Stimulated activated CD8-positive, alpha-beta memory T cell treated with anti-CD3 and anti-CD28 coated beads, Interleukin-2, amount 100 ng/mL, for 1 hour (primary cell): ENCODE measurements at places on chromosomes 5 and 9.
A peak's percentile ranks its signal among the peaks of the same experiment; 100 is the strongest.

- no peak for DNase-seq
These were observed 554 bp downstream of the JAK2 start for GRCh38 chr9:4985386-4986266.

DNA sequence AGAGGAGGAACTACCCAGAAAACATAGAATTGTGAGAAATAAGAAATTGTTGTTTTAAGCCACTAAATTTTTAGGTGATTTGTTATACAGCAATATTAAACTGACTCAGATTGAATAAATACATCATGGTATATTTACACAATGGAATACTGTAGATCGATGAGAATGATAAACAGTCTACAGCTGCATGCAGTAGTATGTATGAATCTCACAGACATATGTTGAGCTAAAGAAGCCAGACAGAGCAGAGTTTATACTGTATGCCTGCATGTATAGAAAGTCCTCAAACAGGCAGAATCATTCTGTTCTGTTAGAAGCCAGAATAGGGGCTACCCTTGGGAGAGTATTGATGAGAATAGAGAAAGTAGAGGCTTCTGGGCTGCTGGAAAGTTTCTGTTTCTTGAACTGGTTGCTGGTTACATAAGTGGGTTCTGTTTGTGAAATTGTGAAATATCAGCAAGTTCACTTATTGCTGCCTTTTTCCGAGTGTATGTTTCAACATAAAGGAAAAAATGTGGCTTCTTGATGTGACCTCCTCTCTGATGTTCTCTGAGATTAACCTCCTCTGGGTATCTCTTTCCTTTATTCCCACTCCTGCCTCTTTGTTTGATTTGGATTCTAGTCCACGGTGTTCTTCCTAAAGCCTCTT lies 9.6 kb downstream of the KIAA1958 start:
- no peak for DNase-seq

DNA sequence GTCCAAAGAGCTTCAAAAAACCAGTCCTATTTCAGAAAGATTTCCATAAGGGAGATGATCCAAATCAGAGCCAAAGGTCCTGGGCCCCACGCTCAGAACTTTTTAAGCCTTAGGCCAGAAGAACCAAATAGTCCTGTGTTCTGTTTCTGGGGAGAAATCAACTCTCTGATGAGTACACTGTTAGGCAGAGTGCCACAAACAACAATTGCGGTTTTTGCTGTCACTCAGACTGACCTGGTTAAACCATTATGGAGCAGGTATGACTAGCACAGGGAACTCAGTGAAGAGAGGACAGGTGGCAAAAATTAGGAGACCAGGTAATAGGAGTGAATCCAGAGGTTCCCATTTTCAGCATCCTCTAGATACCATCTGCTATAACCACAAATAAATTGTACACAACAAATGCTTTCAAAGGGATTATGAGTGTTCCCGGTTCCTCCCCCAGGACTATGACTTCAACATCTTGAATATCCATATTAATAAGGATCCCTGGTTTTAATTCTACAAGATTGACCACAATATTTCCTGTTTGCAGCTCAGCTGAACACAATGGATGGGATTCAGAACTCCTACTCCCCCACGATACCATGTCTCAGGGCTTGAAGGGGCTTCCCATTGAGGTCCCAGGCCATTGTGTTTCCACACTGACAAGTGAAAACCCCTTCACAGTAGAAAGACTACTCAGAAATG lies 52.1 kb upstream of the FREM1 start:
- no peak for DNase-seq

GRCh38 chr5:110846398-110847001 lies 107.7 kb downstream of the SLC25A46 start:
- DNase-seq: no peak

GRCh38 chr5:100026606-100027005 lies 508.6 kb upstream of the FAM174A start:
- no peak for DNase-seq

DNA sequence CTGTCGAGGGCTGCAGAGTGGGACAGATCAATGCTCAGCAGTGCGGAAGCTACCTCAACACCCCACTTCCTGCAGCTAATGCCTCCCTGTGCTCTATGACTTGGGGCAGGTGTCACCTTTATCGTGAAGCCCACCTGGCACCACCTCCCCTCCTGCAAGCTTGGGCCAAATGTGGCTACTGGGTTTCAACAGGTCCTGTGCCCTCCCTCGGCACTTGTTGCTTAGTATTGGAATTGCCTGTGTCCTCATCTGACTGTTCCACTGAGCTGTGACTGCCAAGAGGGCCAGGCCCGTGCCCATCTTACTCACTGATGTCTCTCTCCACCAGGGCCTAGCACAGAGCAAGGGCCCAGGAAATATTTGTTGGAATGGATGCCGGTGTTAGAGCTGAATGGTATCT lies 9.4 kb downstream of the SLC27A4 start:
- no peak for DNase-seq

GRCh38 chr5:150075806-150076205 lies 10.5 kb downstream of the CSF1R start:
- no peak for DNase-seq

DNA sequence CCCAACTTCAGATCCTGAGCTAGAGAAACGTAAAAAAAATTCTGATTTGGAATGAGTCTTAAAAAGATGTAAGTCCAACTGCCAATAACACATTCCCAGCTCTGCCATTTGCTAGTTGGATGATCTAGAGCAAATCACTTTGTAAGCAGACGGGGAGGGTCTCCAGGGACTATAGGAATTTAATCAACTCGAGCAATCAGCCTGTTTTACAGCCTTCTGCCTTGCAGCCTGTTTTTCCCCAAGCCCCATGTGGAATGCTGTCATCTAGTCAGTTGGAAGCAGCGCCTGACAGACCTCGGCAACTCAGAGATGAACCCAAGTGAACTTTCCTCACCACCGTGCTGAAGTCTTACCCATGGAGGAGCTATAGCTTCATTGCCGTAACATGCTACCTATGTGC lies 34.8 kb upstream of the HRH2 start:
- DNase-seq: no peak

DNA sequence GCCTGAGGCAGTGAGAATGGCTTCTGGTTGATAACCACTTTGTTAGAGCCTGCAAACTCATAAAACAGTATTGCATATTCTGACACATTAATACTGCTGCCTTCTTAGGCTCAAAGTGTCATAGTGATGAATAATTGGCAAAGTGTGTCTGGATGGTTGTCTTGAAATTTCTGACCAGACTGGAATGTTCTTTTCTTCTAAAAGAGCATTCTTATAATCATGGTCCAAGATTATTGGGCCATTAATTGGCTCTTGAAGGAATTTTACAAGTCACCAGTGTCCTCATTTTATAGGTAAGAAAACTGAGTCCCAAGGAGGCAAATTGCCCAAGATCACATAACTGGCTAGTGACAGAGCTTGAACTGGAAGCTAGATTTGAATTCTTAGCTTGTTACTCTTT lies 111.7 kb downstream of the PCSK1 start:
- DNase-seq: no peak

- no peak for DNase-seq
These were observed 14.5 kb downstream of the SLC6A18 start for GRCh38 chr5:1239505-1240251.

DNA sequence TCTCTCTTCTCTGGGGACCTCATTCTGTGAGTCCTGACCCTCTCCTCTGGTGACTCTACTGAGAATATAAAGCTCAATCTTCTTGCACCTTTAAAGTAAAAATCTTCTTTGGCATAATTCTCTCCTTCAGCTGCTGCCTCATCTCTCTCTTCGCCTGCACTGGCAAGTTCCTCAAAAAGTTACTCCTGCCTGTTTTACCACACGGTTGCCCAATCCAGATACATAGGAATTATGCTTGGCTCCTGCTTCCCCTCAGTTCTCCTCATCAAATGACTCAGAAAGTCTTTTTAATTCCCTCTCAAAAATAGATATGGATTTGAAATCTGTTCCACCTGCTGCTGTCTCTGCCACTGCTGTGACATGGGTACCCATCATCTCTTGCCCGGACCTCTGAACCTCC lies 14.4 kb upstream of the HRCT1 start:
- no peak for DNase-seq

DNA sequence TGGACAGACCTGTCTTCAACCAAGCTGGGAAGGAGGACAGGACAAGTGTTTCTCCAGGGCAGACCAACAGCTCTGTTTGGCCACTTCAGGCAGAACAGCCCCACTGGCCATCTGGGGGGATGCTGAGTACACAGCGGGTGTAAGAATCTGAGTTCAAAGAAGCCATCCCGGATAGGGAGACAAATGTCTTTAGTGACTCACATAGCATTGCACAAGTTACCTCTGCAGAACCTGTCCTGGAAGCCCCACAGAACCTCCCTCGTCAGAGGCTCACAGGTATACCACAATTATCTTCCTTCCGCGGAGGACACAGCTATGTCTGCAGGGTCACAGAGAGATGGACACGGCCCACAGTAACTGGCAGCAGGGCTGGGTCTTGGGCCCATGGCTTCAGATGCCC lies 2.0 kb downstream of the OR2V2 start:
- DNase-seq: no peak

DNA sequence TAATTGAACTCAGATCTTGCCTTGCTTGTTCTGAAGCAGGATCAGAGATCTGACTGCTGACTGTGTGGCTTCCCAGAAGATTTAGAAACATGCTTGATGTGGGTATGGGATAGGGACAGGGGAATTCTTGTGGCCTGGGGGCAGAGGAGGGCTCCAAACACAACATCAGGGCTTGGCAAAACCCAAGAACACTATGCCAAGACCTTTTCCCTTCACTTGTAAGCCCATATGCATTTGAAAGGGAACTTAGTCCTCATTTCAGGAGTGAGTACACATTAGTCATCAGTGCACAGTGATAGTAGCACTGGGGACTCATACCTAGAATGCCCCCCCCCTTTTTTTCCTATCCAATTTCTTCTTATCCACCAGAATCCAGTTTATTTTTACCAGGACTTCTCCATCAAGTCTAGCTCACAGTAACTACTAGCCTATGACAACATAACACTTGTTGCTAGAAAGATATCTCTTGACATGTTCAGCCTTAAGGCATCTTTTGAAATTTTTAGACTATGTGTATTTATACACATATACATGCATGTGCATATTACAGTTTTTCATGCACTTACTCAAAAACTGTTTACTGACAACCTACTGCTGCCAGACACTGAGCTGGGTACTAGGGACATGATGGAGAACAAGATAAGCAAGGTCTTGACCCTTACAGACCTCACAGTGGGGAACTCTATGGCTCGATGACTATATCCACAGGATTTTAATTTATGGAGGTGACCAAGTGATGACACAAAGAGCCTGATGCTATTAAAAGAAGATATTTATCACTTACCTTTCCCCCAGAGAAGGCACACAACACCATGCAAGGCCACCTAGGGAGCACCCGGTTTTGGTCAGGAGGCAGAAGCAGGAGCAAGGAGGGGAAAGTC lies 158.3 kb upstream of the MAP3K1 start:
- no peak for DNase-seq

- DNase-seq: no peak
These were observed 37.3 kb downstream of the NDST1 start for GRCh38 chr5:150545246-150545645.

GRCh38 chr9:88716596-88717290 lies 181.8 kb downstream of the NXNL2 start:
- DNase-seq: no peak

DNA sequence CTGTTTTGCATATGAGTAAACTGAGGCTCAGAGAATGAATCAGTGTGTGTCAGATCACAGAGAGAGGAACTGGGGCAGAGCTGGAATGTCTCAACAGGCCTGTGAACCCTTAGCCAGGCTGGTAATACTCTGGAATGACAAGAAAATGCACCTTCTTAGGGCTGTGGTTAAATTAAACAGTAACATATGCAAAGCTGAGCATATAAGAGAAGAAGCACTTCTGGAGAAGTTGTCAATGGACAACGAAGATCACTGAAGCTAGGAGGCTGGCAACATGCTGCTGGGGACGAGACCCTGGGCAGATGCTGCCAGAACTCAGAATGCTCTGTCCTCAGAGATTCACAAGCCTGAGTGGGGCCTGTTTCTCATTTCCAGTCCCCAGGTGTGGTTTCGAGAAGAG lies 64.6 kb upstream of the EPB41L4B start:
- no peak for DNase-seq

DNA sequence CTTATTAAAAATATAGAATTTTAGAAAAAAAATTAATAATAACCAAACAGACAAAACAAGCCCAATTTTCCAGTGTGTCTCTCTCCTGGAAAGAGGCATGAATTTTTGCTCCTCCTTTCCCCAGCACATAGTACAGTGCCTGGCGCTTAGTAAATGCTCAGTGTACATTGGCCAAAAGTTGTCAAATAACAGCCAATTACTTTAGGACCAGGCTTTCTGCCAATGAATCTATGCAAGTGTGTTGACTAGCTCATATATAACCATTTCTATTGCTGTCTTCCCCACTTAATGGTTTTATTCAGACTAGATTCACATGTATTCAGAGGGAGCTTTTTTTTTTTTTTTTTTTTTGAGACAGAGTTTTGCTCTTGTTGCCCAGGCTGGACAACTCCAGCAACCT lies 120.1 kb upstream of the CD180 start:
- DNase-seq: no peak

DNA sequence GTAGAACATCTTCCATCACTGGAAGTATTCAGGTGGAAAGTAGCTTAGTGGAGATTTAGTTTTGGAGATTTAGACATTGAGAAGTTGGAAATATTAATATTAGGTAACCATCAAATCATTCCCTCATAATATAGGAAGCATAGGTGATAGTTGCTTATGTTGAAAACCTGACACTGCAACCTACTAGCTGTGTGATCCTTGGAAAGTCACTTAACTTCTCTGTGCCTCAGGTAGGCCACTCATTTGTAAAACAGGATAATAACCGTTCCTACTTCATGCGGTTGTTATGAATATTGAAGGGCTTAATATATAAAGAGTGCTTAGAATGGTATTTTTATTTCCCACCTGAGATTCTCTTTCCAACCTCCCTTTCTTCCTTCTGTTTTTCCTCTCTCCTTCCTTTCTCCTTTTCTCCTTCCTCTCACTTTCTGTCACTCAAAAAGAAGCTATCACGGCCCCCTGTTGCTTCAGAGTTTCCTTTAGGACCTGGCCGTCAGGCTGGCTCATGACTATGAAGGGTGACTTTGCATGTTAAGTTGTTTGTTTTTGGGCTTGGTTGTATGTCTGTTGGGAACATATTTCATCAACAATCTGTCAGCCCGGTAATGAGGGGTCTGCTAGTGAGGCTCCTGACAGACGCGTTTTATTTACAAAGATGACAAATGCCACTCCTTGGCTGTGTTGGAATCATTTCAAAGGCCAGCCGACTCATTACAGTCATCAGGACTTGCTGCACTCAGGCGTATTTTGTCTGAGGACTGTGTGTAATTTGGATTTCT lies 31.0 kb downstream of the DOCK2 start:
- no peak for DNase-seq

DNA sequence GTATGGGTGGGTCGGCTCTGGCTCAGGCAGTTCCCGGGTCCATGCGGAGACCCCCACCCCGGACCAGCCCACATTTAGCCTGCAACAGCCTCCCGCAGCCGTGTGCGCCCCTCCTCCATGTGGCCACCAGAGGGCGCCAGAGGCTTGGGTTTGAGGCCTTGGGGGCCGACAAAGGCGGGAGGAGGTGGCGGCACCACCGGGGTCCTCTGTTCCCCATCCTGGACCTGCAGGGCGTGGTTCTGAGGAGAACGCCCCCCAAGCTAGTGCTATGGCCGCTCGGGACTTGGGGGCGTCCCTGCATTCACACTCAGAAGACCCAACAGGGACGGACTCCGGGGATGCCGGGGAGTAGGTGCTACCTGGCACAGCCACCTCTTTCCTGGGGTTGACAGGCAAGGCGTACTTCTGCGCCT lies 16.5 kb downstream of the ASS1 start:
- peak; percentile 48 for DNase-seq

- no peak for DNase-seq
These were observed 39.2 kb downstream of the YIPF5 start for GRCh38 chr5:144131261-144131660.

GRCh38 chr5:126633552-126633951 lies 32.8 kb downstream of the PHAX start:
- no peak for DNase-seq
